ENCODE measurements at places on chromosomes 11 and 22. TPM values are rescaled to one million over a fixed set of nuclear protein-coding genes. Genes with fewer than 3 reads are reported as not detected.

- no peak for DNase-seq
Observed at GRCh38 chr22:33894515-33894914, 25.8 kb downstream of the LARGE1 start.

DNA sequence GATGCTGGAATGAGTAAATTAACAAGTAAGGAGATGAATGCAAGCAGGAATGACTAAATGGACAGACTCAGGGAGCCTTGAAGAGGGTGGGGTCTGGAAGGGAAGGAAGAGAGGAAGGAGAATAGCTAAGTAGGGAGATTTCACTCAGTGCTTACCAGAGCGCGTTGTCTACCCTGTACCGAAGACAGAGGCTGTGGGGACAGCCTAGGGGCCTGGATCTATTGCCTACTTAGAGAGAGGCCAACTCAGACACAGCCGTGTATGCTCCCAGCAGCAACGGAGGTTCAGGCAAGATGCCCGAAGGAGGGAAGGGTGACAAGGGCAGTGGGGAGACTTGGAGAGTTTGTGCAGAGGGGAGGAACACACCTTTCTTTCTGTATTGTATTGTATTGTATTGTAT, at the start of gene FOLR2:
Gene FOLR2, plus strand, starts transcription at position 157 of the 400 bp plus-strand sequence. CDS start 1,791 bp downstream, outside the sequence.
- no peak for DNase-seq

Gene ZBED5
- 43.5 TPM for total RNA-seq

DNA sequence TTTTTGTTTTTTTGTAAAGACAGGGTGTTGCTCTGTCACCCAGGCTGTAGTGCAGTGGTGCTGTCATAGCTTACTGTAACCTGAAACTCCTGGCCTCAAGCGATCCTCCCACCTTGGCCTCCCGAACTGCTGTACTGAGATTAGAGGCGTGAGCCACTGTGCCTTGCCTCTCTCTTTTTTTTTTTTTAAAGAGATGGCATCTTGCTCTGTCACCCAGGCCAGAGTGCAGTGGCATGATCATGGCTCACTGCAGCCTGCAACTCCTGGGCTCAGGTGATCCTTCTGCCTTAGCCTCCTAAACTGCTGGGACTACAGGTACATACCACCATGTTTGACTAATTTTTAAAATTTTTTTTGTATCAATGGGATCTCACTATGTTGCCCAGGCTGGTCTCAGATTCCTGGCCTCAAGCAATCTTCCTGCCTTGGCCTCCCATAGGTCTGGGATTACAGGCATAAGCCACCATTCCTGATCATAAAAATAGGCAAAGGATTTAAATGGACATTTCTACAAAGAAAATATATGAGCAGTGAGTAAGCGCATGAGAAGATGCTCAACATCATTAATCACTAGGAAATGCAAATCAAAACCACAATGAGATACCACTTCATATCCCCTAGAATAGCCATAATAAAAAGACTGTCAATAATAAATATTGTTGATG, 17.3 kb upstream of the CLNS1A start:
- DNase-seq = no peak

GRCh38 chr11:97610000-97610399, 1220.2 kb downstream of the JRKL start:
- peak; percentile 4 for DNase-seq

GRCh38 chr11:67033661-67034166, 10.8 kb downstream of the SYT12 start:
- peak; percentile 96 for DNase-seq
